Suppressor macrophage (primary cell): ENCODE measurements at places on chromosomes 12 and 14.
A peak's percentile ranks its signal among the peaks of the same experiment; 100 is the strongest.

- no peak for DNase-seq
These were observed 176.7 kb downstream of the TMEM132D start for GRCh38 chr12:129727100-129727499.

DNA sequence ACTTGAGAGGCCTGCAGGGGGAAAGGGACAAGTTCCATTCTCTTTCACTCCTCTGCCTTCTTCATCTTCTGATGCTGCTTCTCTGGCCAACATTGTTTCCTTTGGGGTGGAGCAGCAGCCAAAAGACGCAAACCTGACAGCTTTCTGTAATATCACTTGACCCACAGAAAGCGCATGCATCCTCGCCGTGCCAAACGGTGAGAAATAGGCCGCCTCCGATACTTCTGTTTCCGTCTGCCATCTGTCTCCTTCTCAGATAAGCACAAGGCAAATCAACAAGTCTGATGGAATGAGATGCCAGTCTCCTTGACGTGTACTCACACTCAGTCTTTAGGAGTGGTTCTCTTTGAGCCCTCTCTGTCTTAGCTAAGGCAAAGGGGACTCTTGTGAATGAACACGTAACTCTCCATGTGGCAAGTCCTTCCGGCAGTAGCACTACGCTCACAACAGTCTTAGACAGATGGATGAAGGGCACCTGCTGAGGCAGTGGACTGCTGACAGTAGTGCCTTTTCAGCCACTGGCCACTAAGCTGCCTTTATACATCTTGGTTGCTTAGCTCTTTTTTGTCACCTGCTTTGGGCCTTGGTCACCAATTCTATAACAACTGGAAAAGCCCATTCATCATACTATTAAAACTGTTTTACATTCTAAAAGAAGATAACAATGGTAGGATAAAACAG, 214.1 kb downstream of the FBXL14 start:
- no peak for DNase-seq

DNA sequence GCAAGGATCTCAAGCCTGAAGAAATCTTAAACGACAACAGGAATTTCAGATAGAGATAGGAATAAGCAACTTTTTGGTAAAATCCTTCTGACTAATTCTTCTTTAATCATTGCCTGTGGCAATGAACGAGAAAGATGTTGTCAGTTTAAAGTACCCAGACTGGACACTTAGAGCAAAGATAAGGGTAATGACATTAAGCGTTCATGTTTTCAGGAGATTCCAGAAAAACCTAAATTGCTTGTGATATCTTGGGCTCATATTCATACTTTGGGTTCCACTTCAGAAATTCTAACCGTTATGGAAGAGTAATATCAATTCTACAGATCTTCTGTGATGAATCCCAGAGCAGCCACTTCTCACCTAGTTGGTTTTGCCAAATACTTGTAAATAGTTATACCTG, 73.7 kb upstream of the RHOJ start:
- no peak for DNase-seq

DNA sequence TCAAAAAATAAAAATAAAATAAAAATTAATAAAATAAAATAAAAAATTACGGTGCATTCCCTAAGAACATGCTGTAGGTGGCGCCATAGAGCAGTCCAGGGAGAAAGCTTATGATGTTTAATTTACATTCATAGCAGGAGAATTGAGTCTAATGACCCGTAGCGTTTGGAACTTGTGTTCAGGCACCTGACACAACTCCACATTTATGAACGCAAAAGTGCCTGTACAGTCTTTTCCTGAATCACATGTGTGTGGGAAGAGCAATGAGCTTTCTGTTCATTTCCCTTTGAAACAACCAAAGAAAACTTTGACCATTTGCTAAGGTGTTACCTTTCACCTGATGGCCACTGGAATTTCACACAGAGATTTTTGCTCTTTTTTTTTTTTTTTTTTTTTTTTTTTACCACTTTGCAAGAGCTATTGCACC, 60.6 kb upstream of the KCNA1 start:
- peak; percentile 45 for DNase-seq

GRCh38 chr14:95460647-95461478, 55.6 kb downstream of the SYNE3 start:
- no peak for DNase-seq
